ENCODE measurements at places on chromosomes 1 and 21.

DNA sequence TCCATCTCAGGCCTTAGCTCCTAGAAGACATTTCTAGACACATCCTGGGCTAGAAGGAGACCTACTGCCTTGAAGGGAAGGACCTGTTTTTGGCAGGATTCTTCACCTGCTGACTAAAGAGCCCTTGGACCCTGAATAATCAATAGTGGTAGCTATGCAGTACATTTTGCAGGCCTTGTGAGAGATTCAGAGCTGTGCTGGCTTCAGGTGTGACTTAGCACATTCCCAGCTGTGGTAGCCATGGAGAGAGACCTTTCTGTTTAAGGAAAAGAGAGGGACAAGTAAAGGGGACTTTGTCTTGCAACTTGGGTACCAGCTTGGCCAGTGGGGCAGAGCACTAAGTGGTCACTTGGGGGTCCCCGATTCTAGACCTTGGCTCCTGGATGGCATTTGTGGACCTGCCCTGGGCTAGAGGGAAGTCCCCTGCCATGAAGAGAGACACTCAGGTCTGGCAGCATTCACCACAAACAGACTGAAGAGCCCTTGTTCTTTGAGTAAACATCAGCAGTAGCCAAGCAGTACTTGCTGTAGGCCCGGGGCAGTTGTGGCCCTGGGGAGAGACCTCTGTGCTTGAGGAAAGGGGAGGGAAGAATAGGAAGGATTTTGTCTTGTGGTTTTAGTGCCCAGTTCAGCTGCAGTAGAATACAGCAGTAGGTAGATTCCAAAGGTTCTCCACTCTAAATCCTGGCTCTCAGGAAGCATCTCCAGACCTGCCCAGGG, 26.2 kb upstream of the CD1A start:
- DNase-seq = no peak

- DNase-seq = no peak
Measured at GRCh38 chr1:27760426-27760825, 12.6 kb upstream of the STX12 start.

GRCh38 chr1:94989398-94989797, 62.5 kb upstream of the CNN3 start:
- DNase-seq = no peak

DNA sequence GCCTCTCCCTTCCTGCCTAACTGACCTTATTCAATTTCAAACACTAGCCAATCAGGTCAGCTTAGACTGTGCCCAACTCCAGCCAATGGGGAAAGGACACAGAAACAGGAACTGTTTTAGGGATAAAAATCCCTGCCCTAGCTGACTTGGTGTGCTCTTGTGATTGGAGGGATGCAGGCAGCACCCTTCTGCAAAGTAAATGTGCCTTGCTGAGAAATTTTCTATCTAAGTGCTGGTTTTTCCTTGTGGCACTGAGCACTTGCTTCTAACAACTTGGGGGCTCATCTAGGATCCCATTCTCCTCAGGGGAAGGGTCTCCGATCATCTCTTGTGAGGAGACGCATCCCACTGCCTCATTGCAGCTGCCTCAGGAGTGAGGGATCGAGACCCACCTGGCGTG, 10.7 kb upstream of the CD2 start:
- no peak for DNase-seq

- DNase-seq = no peak
Measured at GRCh38 chr21:41670056-41670805, 96.6 kb downstream of the RIPK4 start.

- no peak for DNase-seq
Measured at GRCh38 chr1:204888294-204888693, 17.6 kb downstream of the NFASC start.

GRCh38 chr1:241652012-241652411, at the start of gene WDR64:
TSS of gene WDR64 (plus strand) at chr1:241652281. CDS start at chr1:241652485, 204 bp downstream.
- DNase-seq = no peak

- no peak for DNase-seq
Measured at GRCh38 chr1:16244650-16245285, 7.8 kb upstream of the CPLANE2 start.

DNA sequence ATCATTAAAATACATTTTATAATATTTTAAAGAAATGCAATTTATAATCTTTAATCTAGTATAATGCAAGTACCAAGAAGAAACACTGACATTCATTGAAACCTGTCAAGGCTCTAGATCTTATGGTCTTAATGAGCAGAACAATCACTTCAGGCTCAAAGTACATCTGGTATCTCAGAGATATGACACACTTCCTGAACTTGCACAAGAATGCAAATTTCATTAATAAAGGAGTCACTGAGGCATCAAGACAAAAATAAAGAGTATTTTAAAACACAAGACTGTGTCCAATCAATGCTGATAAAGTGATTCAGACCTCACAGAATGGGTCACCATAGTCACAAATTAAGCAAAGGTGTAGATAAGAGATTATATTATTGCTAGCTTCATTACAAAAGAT, 178.1 kb downstream of the AK5 start:
- DNase-seq = no peak

GRCh38 chr1:187537936-187538335, 709.2 kb downstream of the PLA2G4A start:
- no peak for DNase-seq

DNA sequence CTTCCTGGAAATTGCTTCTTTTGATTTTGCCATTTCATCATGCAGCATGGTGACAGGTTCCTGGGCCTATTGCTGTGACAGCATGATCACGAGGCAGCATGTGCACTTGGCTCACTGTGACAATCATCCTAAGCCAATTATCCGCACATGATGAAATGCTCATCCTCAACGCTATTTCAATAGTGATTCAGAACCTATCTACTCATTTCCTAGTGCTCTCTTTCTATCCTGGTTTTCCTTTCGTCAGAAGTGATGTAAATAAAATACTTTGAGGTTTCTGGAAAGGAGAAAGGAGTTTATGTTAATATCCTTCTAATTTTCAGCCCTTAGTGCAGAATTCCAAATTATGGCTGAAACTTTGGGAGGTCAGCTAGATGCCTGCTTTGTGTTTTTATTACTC, 110.6 kb upstream of the ADAMTS5 start:
- no peak for DNase-seq

DNA sequence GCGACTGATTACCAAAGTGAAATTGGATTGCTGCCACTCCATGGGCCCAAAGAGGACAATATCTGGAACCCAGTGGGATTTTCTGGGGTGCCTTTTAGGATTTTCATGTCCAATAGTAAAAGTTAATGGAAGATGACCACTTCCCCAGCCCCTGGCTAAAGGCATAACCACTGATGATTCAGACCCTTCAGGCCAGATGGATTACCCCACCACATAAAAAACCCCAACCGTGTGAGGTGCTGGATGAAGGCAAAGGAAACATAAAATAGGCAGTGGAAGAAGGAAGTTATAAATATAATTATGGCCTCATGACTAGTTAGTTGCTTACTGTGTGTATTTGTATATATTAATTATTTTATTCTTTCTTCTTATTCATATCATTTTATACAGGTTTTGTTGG, 40.2 kb upstream of the IL10 start:
- DNase-seq = no peak

GRCh38 chr1:202835548-202836072, 24.9 kb downstream of the PCAT6 start:
- no peak for DNase-seq

DNA sequence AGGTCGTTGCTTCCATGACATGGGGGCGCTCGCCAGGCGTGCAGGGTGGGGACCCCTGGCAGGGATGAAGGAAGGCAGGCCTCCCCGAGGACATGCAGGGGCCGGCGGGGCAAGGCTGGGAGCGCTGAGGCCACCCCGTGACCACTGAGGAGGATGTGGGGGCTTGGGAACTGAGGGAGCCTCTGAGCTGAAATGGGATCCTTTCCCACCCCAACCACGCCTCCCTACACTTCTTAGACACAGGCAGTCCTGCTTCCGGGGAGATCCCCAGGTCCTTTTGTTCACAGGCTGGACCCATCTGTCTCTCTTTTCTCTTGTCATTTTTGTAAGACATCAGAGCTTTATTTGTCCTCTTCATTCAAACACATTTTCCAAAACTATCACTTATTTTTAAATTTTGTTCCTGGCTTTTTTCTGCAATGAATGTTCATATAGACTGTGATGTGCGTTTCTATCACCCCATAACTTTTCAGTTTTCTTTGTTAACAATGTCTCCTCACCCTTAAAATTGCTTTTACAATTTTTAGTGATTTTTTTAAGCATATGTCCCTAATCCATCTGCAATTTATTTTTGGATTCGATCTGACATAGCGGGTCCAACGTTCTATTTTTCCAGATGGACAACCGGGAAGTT, 156.7 kb upstream of the BACE2 start:
- no peak for DNase-seq

DNA sequence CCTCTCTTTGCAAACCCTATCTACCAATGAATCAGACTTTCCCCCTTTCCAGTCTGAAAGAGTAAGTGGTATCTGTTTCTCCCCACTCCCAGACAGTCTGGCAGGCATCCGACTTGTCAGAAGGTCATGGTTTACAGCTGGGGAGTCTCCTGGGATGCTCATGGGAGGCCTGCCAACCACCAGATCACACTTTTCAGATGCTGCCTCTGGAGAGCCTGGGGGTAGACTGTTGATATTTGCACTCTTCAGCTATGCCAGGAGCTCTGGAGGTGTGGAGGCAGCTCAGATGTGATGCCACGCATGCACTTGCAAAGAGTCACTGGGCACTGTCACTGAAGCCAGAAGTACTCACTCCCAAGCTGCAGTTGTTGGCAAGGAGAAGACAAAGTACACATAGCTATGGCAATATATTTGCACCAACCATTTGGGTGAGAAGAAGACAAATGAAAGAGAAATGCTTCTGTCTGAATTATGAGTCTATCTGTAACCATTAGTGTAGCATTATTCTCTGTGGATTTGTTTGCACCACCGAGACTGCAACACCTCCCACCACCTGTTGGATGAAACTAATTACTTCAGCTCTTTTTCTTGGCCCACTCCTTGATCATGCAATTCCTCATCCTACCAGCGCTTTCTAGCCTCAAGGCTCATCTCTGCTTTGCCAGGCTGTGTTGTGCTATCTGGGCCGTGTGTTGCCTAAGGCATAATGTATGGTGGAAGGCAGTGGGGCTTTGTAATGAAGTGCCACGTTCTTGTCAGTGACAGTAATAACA, 133.0 kb upstream of the SPAG17 start:
- DNase-seq = no peak

DNA sequence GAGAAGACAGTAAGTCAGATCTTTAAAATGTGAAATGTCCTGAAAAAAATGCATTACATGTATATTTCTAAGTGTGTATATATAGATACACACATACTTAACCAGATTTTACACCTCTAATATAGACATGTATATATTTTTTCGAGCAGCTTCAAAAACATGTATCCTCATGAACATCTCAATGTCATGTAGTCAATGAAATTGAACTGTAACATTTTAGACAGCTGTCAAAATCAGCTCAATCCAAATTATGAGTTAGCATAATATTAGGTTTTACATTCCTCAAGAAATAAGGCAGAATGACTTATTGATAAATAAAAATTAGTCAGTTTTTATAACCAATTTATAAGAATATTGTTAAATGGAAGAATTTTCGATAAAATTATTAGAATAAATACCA, 665.7 kb downstream of the BRINP3 start:
- DNase-seq = no peak

- no peak for DNase-seq
Measured at GRCh38 chr1:26409191-26409807, 1.3 kb upstream of the LIN28A start.

- DNase-seq = no peak
Measured at GRCh38 chr1:38265293-38266196, 219.0 kb upstream of the POU3F1 start.
